ENCODE measurements at places on chromosomes 11 and 22.

GRCh38 chr22:32745251-32745995 is 56.1 kb upstream of the TIMP3 start:
- peak; percentile 46 for DNase-seq

DNA sequence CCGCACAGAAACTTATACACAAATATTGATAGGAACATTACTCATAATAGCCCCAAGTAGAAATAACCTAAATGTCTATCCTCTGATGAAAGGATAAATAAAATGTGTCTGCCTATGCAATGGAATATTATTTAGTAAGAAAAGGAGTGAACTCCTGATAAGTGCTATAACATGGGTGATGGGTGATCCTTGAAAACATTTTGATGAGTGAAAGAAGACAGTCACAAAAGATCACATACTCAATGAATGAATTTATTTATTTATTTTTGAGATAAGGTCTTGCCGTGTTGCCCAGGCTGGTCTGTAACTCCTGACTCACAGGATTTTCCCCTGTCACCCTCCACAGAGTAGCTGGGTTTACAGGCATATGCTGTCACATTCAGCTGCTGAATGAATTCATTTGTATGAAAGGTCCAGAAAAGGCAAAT is 17.3 kb downstream of the RNF121 start:
- DNase-seq: no peak

DNA sequence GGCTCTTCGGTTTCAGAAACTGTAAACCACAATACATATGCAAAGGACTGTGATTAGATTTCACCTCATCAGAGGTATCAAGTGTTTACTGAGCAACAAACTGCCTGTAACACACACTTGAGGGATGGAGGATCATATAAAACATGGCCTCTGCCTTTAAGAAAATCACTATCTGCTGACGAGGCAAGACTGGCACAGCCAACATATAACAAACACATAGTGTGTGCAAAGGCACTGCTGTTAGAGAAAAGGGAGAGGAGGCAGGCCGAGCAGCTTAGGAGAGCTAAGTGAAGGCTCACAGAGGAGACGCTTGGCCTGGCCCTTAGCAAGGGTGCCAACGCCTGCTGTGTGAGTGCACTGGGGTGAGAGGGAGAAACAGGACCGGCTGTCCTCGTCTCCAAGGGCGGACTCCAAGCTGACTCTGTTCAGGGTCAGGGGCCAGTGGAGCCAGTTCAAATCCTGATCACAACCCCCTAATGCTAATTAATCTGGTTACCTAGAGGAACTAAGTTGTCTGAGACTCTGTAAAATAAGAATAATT is 48.2 kb downstream of the LRFN4 start:
- peak; percentile 14 for DNase-seq

DNA sequence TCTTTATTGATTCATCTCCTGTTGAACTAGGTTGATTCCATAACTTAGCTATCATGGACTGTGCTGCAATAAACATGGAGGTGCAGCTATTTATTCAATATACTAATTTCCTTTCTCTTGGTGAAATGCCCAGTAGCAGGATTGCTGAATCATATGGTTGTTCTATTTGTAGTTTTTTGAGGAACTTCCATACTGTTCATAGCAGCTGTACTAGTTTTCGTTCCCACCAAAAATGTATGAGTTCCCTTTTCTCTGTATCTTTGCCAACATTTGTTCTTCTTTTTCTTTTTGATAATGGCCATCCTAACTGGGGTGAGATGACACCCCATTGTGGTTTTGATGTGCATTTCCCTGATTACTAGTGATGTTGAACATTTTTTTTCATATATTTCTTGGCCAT is 87.2 kb upstream of the NAV2 start:
- no peak for DNase-seq

GRCh38 chr22:43313890-43314474 is 29.2 kb downstream of the SCUBE1 start:
- no peak for DNase-seq

DNA sequence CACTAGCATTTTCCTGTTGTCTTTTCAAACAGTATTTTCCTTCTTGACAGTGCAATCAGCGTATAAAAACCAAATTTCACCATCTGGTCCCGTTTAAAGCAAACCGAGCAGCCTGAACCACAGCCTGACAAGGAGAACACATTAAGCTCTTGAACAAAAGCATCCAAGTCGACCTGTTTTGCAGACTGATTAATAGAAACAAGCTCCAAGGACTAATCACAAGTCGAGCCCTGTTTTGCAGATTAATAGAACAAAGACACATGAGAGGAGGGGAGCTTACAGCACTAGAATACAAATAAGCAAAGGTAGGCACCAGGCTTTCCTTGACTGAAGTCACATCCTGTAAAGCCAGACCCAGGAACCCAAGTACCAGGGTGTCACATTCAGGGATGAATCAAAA is 104.8 kb downstream of the MPPED2 start:
- DNase-seq: no peak

GRCh38 chr11:95279921-95280868 is 49.2 kb upstream of the SESN3 start:
- DNase-seq: peak; percentile 40

All from iPS-NIHi11 (cell line).